A549 treated with DMSO at 1 μM for 4 hours (cell line): ENCODE measurements at places on chromosomes 3 and 15. TPM values are rescaled to one million over a fixed set of nuclear protein-coding genes. Genes with fewer than 3 reads are reported as not detected.

Gene C3orf62
- 1.8 to 2.5 TPM (median 2.0 TPM) in 5 replicates for total RNA-seq

Gene ALG1L2
- total RNA-seq, result not detected in 5 replicates

Gene CX3CR1
- total RNA-seq, result 0.09 to 0.25 TPM in 2 of 5 replicates, not detected in the others

Gene CASR
- total RNA-seq, result not detected in 5 replicates

Gene ZDHHC3
- 34.0 to 39.4 TPM (median 38.1 TPM) in 5 replicates for total RNA-seq

Gene RARRES1
- total RNA-seq, result 7.6 to 11.0 TPM (median 10.3 TPM) in 5 replicates

Gene SPESP1
- not detected in 5 replicates for total RNA-seq

Gene TRAT1
- total RNA-seq, result not detected in 5 replicates

Gene TMEM207
- total RNA-seq, result not detected in 5 replicates

Gene SPSB4
- 0.10 to 0.27 TPM (median 0.16 TPM) in 5 replicates for total RNA-seq

Gene RUVBL1
- 97.5 to 104 TPM (median 101 TPM) in 5 replicates for total RNA-seq

Gene PLSCR5
- total RNA-seq, result not detected in 5 replicates

Gene SOX2
- total RNA-seq, result 0.75 to 1.2 TPM (median 1.0 TPM) in 5 replicates

Gene TRIP4
- 23.9 to 28.2 TPM (median 24.9 TPM) in 5 replicates for total RNA-seq

Gene CAMKV
- 0.27 to 0.85 TPM (median 0.45 TPM) in 5 replicates for total RNA-seq

Gene TGM4
- total RNA-seq, result 0.05 to 0.09 TPM (median 0.07 TPM) in 3 of 5 replicates, not detected in the others

Gene EID1
- total RNA-seq, result 104 to 131 TPM (median 122 TPM) in 5 replicates

Gene CNTN4
- total RNA-seq, result not detected in 5 replicates

Gene MEGF11
- 0.11 to 0.74 TPM (median 0.49 TPM) in 5 replicates for total RNA-seq

Gene TLR9
- 0.06 TPM in 1 of 5 replicates, not detected in the others for total RNA-seq

Gene ADPRH
- 2.9 to 3.4 TPM (median 3.0 TPM) in 5 replicates for total RNA-seq

Gene PLXNB1
- 13.2 to 15.8 TPM (median 15.1 TPM) in 5 replicates for total RNA-seq

Gene OXTR
- 7.8 to 11.7 TPM (median 10.2 TPM) in 5 replicates for total RNA-seq

Gene HYAL2
- 19.8 to 26.8 TPM (median 22.6 TPM) in 5 replicates for total RNA-seq

Gene ANKRD34C
- not detected in 5 replicates for total RNA-seq

Gene ZPLD1
- 0.04 to 0.07 TPM (median 0.06 TPM) in 4 of 5 replicates, not detected in the other for total RNA-seq

Gene SERINC4
- 0.06 to 0.23 TPM (median 0.12 TPM) in 4 of 5 replicates, not detected in the other for total RNA-seq
